ENCODE measurements at places on chromosomes 2 and 18.
A peak's percentile ranks its signal among the peaks of the same experiment; 100 is the strongest.

DNA sequence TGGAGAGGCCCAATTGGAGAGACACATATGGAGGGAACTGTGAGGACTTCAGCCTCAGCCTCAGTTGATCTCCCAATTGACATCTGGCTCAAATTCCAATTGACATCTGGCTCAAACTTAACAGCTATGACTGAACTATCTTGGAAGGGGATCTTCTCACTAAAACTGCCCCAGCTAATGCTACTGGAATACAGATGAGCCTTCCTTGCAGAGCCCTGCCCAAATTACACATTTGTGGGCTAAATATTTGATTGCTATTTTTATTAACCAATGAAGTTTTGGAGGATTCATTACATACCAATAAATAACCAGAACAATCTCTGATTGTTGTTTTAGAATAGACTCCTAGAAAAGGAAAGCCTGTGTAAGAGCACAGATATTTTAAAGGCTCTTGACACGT is 189.0 kb upstream of the THUMPD2 start:
- DNase-seq = no peak

DNA sequence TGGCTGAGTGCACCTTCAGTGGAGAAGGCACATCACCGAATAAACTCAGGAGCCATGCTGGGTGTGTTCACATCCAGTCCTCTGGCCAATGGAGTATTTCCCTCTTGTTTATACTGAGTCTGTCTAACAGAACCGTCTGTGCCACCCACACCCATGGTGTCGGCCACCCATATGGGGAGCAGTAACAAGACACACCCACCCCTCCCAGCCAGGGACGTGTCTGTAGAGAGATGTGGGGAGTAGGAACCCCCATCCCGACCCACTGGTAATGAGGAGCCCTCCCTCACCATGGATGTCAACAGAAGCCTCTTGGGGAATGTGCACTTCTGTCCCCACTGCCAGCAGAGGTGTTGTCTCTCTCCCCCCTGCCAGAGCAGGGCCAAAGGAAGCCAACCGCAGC is 37.1 kb downstream of the KCNG2 start:
- DNase-seq = no peak

DNA sequence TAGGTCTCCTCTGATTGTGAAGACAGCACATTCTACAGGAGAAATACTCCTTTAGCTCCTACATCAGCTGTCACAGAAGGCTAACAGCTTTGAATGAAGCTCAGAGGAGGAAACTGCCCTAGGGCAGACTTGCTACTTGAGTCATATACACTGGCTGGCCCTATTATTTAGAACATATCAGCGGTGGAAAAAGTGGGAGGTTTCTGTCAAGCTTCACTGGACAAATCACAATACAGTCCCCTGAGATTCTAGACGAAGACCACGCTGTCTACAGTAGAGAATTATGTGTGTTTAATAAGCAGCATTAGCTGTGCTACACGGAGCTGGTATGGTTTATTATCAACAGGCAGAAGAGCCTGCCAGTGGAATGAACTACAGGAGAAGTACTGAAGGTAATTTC is 230.9 kb upstream of the FSIP2 start:
- no peak for DNase-seq

DNA sequence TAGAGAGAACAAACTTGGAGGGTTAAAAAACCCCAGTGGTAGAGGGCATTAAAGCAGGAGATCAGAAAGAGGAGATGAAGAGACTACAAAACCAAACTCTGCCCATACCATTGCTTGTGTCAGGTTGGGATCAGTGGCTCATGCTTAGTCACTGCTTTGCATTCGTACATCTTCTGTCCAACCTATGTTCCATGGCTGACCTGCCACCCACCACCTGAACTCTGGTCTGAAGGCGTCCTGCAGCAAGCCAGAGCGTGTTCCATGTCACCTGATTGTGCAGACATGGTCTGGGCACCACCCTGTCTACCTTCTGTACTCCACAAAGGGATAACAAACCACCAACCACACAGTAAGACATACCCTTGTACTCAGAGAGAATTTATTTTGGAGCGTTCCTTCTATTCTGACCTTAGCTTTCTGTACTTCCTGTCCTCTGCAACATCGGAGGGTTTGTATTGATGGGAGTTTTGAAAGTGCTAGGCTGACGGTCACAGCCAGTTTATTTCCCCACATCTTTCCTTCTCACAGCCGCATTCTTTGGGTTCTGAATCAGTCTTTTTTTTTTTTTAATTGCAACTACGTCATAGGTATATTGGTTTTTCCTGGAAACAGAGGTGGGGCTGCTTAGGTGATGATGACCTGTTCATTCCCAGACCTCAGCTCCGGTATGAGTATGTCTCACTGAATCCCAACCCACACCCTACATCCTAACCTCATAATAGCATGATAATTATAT is 88.3 kb downstream of the SOWAHC start:
- DNase-seq = peak; percentile 67

GRCh38 chr2:9354318-9354717 is 69.0 kb downstream of the ITGB1BP1 start:
- DNase-seq = no peak

DNA sequence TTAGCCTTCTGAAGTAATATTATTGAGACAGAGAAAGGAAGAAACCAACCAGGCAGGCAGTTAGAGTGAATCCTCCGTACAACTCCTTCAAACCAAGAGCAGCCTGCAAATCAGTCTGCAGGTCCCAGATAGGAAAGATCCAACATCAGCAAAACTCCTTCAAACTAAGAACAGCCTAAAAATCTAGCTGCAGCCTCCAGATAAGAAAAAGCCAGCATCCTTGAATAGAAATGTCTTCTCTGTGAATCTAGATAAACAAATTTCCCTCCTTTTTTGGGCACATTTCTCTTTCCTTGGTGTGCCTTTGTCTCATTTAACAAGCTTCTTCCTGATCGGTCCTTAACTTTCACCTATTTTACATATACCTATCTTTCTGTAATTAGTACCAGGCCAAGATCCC is 1004.6 kb upstream of the TMEFF2 start:
- DNase-seq = no peak

GRCh38 chr2:69616755-69617154 is 26.8 kb downstream of the AAK1 start:
- no peak for DNase-seq

DNA sequence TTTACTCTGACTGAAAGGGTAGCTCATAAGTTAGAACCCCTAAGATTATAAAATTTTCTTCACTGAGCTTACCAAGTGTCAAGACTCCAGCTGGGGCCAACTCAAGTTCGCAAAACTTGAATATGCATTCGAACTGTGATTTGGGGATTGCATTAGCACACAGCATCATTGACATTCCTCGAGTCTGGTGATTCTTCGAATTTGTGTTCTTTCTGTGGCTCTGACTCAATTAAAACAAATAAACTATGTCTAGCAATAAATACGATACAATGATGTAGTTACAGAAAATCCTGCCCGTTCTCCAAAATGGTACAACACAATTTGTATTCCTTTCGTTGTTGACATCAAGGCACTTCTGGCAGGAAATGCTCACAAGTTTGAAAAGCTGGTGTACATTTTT is 11.1 kb downstream of the CCL20 start:
- no peak for DNase-seq

- DNase-seq = peak; percentile 97
Observed at GRCh38 chr2:230987137-230988020, 8.5 kb upstream of the SPATA3 start.

GRCh38 chr2:160731856-160732255 is 238.2 kb upstream of the RBMS1 start:
- no peak for DNase-seq

- no peak for DNase-seq
Observed at GRCh38 chr2:182619276-182619675, 96.8 kb upstream of the DNAJC10 start.

GRCh38 chr18:12843420-12844350 is 40.4 kb downstream of the PTPN2 start:
- no peak for DNase-seq

DNA sequence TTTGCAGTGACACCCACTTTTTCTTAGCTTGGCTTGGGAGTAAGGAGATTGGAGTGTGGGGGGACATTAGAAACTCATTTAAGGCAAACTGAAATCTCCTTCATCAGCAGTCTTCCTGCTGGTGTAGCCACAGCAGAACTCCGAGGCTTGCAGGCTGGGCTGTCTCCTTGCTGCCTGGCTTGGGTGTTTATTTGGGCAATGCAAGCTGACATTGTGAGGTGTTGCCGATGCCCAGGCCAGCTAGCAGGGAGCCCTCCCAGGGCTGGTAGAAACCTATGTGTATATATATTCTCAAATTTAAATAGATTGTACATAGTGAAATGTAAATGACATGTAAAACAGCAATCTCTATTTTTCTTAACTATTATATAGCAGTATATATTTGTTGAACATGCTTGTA is 11.8 kb downstream of the GDF7 start:
- DNase-seq = no peak

GRCh38 chr2:230772156-230772555 is 59.5 kb downstream of the CAB39 start:
- DNase-seq = no peak

GRCh38 chr2:186098821-186099220 is 360.2 kb downstream of the FSIP2 start:
- no peak for DNase-seq

- no peak for DNase-seq
Observed at GRCh38 chr2:143333168-143333791, 204.1 kb downstream of the ARHGAP15 start.

DNA sequence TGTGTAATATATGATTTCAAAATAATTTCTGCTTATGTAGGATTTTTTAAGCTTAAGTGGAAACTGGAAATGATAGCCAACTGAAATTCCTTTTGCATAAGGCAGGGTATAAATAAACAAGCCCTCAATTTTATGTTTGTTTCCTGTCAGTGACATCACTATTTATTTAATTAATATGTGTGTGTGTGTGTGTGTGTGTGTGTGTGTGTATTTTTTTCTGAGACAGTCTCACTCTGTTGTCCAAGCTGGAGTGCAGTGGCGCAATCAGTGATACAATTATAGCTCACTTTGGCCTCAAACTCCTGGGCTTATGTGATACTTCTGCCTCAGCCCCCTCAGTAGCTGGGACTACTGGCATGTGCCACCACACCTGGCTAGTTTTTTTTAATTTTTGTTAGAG is 29.3 kb upstream of the CYP20A1 start:
- no peak for DNase-seq
